ENCODE measurements at places on chromosomes 6 and 20.

DNA sequence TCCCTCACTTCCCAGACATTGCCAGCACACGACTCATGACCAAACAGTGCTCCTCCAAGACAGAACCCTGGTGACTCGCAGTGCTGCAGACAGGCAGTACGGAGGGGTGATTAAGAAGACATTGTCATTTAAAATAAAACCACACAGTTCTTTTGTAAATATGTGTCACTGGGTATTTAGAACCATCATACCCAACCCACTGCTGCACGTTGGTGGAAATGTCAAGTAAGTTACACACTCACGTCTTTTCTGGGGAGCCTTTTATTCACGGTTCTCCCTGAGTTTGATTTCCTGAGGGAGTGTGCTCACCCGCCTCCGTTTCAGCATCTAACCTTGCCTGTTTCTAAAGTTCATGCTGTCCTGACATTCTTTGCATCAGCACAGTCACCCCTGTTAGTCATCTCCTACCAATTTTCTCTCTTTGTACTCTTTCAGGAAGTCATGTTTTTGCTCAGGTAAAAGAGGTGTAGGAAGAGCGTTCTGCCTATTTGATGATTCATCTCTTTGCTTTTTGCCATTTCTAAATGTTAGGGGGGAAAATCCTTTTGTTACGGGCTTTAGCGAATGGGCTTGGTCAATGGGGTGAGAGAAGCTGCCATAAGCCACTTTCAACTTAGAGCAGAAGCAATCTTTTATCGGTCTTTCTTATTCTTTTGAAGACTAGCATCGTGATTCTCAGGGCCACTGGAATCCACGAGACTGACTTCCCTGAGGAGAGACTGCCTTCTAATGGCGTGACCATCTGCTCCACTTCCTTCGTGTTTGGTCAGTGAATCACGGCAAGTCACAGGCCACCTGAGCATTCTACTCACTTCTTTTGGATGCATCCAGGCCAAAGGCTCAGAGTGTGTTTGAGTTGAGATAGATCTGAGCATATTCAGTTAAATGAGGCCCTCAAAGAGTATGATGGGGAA lies 512.8 kb upstream of the JARID2 start:
- no peak for DNase-seq

DNA sequence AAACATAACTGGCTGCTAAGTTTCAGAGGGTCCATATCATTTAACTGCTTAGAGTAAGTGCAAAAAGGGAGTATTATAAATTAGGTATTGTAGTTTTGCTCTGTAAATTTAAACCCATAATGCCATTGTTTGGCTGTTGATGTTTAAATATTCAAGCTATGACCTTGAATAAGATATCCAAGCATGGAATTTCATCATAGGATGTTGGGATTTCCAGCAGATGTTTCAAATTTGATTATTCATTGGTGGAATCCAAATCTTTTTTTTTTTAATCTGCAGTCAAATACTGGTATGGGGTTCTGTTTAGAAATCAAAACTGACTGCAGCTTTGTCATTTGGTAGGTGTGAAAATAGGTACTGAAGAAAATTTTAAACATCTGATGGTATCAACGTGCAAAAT lies 161.0 kb downstream of the KHDC1L start:
- DNase-seq: no peak

GRCh38 chr6:56555438-56555872 lies 87.2 kb downstream of the DST start:
- DNase-seq: no peak

DNA sequence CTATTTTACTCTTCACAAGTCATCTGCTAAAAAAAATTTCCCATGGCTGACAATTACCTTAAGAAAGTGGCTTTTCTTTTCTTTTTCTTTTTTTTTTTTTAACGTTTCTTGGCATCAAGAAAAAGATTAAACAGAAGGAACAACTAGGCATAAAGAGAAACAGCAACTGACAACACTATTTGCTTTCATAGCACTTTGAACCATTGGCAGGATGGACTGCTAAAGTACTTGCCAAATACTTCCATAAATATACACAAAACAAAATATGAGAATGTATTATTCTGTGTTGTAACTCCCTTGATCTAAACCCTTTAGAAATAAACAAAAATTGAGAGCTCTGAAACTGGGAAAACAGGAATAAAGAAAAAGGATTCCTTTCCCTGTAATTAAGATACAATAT lies 20.0 kb upstream of the PLN start:
- no peak for DNase-seq

DNA sequence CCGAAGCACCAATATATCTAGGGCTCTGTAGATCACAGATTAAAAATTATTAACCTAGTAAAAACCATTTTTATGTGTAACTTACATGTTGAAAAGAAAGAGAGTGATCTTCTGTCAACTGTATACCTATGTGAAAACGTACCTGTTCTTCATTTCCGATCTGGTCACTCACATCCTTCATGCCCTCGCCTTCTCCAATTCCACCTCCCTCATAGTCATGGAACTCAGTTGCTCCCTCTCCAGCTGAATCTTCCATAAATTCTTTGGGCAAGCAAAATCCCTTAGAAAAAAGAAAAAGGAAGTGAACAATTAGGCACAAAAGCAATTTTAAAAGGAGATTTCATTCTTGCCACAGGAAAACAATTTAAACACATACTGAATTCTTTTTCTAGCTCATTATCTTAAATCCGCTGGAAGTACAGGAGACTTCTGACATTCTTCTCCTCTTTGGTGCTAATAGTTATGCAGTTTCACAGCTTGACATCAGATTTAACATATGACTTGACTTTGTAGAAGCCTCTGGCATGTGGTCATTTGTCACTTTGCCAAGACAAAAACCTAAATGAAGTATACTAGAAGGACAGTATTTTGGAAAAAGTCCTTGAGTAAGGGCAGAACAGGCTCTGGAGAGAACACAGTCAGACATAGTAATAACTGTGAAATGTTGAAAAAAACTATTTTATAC lies 29.5 kb upstream of the LYRM2 start:
- no peak for DNase-seq

- peak; percentile 7 for DNase-seq
Measured at GRCh38 chr20:20824924-20825584, 112.6 kb upstream of the RALGAPA2 start.

- no peak for DNase-seq
Measured at GRCh38 chr6:70857387-70858077, 99.3 kb downstream of the B3GAT2 start.

- DNase-seq: no peak
Measured at GRCh38 chr20:57656252-57656820, 36.1 kb upstream of the ZBP1 start.

DNA sequence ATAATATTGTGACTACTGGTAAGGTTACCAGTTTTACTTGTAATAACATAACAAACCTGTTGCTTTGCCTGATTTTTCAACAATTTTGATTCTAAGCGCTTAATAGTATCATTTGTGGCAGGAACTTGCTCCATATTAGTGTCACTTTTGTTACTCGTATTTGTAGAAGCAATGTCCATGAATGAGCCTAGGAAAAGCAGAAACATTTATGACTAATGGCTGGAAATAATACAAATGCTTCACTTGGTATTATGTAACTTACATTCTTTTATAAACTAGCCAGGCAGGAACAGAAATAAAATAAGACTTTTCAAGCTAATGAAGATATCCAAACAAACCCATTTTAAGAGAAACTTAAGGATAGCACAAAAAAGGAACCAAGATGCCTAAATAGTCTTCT lies 38.9 kb downstream of the MAP3K7 start:
- DNase-seq: no peak

- no peak for DNase-seq
Measured at GRCh38 chr6:24584382-24584720, 61.6 kb downstream of the KIAA0319 start.

DNA sequence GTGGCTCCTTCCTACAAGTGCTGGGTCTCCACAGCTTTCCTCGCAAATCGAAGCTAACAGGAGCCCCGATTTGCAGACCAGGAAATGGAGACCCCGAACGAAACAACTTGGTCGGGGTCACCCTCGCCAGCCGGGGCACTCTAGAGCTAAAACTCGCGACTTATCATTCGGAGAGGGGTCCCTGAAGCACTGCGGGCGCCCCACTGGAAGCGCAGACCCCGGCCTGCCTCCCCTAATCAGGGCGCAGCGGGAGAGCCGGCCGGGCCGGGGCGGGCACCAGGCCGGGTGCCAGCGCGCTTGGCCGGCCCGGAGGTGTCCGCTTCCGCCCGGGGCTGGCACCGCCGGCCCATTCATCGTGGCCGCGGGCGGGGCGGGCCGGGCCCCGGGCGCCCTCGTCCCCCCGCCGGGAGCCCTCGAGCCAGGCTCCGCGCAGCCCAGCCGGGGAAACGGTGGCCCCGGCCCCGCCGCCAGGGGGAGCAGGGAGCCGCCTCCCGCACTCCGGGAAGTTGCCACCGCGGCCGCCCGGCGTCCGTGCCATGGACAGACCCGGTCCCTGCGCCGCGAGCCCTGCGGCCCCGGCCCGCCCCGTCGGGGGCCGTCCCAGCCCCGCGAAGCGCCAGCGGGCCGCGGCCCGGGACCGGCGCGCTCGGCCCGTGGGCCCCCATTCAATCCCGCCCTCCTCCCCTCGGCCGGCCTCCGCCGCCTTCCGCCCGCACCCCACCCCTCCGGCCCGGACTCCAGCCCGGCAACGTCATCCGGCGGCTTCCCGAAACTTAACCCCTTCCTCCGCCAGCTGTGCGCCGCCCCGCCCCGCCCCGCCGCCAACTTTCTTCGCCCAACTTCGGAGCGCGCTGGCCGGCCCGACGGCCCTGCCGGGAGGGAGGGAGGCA lies 961 bp downstream of the RRBP1 start:
- peak; percentile 81 for DNase-seq

DNA sequence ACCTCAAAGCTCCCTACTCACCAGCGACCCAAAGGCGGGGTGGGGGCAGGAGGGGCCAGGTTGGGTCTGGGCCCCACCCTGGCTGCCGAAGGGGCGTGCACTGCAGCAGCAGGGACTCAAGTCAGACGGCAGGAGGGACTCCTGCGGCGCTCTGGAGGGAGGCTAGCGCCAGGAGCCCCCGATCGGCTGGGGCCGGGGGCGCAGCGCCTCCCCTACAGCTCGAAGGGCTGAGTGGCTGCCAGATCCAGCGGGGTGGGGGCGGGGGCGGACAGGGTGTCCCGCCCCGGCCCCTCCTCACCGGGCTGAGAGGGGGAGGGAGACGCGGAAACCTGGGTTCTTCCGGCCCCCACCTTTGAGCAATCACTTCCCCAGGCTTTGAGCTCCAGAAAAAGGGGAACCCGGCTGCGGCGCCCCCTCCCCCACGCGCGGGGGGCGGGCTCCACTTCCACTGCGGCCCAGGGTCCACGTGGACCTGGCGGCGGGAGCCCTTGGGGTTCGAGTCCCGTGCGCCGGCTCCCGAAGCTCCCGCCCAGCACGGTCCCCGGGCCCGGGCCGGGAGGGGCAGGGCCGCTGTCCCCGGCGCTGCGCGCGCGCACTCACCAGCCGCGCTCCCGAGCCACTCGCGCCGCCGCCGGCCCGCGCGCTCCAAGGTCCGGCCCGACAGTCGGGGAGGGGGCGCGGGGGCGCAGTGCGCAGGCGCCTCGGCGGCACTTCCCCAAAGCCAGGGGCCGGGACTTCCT lies at the start of gene RGS19:
Gene RGS19 (minus strand): TSS at position 246 of the 740 bp plus-strand sequence. CDS start 2,632 bp downstream, outside the sequence.
- peak; percentile 41 for DNase-seq

DNA sequence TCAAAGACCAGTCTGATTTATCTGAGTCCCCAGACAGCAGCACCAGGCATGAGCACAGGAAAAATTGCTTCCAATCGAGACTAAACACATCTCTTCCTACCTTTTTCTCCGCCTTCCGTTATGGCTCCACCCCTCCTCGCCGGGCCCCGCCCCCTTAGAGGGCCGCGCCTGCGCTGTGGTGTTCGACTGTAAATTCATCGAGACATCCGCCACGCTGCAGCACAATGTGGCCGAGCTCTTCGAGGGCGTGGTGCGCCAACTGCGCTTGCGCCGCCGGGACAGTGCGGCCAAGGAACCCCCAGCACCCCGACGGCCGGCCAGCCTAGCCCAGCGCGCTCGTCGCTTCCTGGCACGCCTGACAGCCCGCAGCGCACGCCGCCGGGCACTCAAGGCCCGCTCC lies 8.9 kb downstream of the REM1 start:
- no peak for DNase-seq

- DNase-seq: no peak
Measured at GRCh38 chr6:106517706-106518105, 111.6 kb downstream of the RTN4IP1 start.

- no peak for DNase-seq
Measured at GRCh38 chr6:85674604-85675003, 31.9 kb upstream of the SYNCRIP start.

GRCh38 chr20:62739581-62740285 lies 31.1 kb downstream of the NTSR1 start:
- DNase-seq: no peak

- no peak for DNase-seq
Measured at GRCh38 chr6:133467982-133468380, 226.8 kb downstream of the EYA4 start.

DNA sequence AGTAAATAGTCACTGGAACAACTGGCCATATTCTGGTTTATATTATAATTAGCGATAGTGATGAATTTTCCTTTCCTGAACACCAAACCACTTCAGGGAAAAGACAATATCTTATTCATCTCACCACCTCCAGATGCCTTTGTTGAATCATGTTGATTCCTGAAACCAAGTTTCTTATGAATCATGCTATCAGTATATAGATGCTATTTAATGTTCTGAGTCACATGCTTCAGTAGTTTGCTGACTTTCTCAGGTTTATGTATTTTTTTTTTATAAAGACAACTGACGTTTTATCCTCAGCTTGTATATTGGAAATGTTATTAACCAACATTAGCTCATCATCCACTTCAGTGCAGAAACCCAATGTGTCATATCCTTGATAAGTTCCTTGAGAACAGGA lies 710.2 kb upstream of the POU3F2 start:
- DNase-seq: no peak

DNA sequence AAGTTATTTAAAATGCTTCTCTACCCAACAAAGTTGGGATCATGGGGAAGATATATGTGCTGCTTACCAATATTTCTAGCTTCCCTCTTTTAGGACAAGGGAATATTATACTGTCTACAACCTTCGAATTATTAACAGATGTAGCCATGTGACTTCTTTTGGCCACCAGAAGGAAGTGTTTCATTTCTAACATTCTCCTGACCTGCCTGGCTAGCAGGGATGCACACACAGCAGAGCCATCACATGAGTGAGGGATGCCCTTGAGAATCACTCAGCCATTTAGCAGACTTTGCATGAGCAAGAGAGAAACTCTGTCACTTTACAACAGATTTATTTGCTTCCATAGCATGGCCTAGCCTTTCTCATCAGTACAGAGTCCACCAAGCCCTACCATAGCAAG lies 230.7 kb upstream of the MARCKS start:
- no peak for DNase-seq

DNA sequence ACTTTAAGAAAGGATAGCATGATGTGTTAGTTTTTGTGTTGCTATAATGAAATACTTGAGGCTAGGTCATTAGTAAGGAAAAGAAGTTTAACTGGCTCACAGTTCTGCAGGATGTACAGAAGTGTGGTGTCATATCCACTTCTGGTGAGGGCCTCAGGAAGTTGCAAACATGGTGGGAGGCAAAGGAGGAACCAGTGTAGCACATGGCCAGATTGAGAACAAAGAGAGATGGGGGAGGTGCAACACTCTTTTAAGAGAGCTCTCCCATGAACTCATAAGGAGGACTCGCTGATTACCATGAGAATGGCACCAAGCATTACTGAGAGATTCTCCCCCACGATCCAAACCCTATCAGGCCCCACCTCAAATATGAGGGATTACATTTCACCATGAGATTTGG lies 265.4 kb downstream of the RIMS1 start:
- no peak for DNase-seq

- no peak for DNase-seq
Measured at GRCh38 chr20:46810448-46811223, 84.0 kb upstream of the EYA2 start.
